RCC 7860 (cell line): ENCODE measurements at places on chromosomes 4 and X.

DNA sequence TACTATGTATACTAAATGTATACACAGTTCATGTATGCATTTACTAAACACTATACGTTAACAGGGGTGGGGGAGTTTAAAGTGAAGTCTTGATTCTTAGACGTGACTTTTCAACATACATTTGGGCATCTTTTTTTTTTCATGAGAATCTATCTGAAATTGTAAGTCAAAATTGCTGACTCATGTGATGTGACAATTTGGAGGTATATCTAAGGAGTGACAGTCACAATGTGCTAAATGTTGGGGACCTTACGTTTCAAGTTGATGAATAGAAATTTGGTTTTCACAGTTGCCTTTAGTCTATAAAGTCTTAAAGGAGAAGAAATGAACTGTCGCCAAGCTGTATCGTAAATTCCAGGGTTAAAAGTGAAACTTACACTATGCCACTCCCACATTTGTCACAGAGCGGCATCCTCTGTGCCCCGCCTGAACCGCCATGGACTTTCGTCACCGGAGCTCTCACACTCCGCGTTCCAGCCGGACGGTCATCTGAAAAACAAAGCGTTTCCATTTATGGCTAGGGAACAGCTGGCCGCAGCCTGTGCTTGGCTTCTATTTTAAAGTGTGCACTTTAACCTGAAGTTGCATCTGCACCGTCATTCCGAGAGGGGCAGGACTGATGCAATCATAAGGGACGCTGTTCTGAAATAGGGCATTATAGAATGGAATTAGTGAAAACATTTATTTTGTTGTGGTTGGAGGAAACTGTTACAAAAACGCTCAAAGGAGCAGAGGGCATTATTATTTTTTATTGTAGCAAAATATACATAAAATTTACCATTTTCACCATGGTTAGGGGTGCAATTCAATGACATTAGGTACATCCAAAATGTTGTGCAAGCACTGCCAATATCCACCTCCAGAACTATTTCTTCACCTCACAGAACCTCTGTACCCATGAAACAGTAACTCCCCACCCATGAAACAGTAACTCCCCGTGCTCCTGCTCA, 30.9 kb downstream of the PDLIM3 start:
- peak; percentile 13 for DNase-seq

- no peak for DNase-seq
Measured at GRCh38 chr4:98564852-98565251, 93.6 kb downstream of the TSPAN5 start.

- DNase-seq = peak; percentile 5
Measured at GRCh38 chrX:78029663-78030062, 60.2 kb upstream of the PGAM4 start.

GRCh38 chrX:25012433-25012735, 3.4 kb downstream of the ARX start:
- DNase-seq = no peak

- DNase-seq = no peak
Measured at GRCh38 chr4:77481856-77482255, 123.8 kb upstream of the CXCL13 start.

DNA sequence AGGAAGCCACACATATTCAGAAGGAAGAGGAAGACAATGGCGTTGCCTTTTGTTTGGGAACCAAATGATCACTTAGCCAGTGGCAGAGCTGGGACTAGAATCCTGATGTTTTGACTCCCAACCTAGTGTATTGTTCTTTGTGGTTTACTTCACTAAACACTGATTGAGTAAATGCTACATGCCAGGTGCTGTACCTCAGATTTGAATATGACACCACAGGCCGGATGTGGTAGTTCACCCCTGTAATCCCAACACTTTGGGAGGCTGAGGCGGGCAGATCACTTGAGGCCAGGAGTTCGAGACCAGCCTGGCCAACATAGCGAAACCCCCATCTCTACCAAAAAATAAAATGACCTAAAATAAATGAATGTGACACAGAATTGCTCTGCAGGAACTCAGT, 8.4 kb downstream of the NDUFA1 start:
- no peak for DNase-seq

DNA sequence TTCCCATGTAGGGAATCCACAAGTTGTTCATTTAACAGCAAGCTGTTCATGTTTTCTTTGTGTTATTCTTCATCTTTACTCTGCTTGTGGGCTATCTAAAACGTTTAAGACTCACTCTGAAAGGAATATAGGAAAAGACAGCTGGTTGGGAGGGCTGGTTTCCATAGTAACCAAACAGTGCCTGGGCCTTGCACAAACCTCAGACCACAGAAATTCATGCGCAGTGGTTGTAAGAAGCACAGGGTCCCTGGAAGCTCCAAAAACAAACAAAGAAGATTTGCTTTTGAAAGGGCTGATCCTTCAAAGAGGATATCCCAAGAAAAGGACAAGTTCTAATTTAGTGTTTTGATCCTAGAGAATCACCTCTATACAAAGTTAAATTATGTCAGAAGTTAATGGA, 7.8 kb downstream of the SERTM2 start:
- peak; percentile 5 for DNase-seq

DNA sequence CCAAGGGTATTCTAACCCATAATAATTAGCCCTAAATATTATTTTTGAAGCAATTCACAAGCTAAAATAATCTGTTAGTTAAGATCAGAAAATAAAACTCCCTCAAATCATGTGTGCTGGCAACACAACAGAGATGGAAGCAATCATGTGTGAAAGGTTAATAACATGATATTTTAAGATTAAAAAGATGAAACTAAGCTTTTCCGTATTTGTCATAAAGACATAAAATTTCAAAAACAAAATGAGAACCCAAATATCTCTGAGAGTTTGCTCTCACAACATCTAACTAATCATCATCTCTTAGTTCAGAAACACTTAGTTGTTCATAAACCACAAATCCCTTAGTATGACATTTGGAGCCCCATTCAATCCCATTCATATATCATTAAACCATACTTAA, 749.1 kb downstream of the CCSER1 start:
- no peak for DNase-seq

DNA sequence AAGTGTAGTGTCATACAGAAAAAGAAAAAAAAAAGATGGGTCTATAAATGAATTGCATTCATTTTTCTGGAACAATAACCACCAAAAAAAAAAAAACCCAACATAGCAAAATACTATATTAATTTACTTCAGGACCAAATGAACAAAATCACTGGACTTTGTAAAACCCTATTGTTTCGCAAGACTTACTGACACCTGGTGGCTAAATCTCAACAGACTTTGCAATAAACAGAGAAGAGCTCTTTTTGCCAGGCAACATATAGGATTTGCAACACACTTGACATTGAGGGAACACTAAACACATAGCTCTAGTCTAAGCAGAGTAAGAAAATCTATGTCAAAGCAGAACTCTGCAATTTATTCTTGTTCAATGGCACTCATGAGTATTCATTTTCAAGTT, 990.2 kb downstream of the STPG2 start:
- DNase-seq = no peak

DNA sequence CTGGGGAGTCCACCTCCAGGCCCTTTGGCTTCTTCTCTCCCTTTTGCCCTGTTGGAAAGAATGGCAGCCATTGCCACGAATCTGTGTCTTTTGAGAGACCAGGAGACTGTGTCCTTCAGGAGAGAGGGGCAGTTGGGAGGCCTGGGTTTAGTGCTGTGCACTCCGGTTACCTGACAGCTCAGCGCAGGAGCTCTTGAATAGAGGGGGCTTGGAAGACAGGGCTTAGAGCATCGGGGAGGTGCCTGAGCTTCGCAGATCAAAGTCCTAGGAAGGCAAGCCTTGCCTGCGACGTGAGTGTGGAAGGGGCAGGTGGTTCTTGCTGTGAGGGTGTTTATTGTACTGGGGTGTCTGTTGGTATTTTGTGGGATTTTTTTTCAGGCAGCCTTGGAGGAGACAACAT, 41.9 kb upstream of the TADA2B start:
- DNase-seq = no peak

DNA sequence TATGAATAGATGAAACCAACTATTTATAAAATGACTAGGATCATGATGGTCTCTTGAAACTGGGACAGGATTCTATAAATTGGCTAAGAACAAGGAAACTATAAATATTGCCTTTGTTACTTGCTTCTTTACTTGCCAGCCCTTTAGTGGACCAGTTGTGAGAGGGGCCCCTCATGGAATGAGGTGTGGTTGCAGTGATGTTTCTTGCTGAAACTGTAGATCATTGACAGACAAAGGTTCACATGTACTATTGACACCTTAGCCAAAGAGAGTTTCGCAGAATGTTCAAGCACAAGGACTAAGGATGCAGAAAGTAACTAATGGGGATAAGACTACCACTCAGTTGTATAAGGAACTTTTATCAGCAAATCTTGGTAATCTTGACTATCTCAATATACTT, 135.0 kb upstream of the SMIM10 start:
- no peak for DNase-seq

GRCh38 chr4:26864899-26865298, 4.3 kb downstream of the STIM2 start:
- no peak for DNase-seq

DNA sequence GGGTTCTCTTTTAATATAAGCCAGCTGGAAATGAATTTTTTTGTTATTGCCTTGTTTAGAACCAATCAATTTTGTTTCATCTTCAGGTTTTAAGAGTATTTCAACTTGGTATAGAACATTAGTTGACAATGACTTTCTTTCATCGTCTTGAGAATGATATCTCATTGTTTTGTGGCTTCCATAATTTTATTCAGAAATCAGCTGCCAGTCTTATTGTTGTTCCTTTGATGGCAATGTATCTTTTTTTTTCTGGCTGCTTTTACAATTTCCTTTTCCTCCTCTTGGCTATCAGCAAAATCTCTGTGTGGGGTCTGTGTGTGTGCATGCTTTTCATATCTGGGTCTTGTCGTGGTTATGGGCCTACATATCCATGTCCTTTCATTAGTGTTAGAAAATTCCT, 1536.4 kb upstream of the TENM3 start:
- DNase-seq = no peak

- no peak for DNase-seq
Measured at GRCh38 chrX:96971812-96972211, 88.1 kb downstream of the RPA4 start.

DNA sequence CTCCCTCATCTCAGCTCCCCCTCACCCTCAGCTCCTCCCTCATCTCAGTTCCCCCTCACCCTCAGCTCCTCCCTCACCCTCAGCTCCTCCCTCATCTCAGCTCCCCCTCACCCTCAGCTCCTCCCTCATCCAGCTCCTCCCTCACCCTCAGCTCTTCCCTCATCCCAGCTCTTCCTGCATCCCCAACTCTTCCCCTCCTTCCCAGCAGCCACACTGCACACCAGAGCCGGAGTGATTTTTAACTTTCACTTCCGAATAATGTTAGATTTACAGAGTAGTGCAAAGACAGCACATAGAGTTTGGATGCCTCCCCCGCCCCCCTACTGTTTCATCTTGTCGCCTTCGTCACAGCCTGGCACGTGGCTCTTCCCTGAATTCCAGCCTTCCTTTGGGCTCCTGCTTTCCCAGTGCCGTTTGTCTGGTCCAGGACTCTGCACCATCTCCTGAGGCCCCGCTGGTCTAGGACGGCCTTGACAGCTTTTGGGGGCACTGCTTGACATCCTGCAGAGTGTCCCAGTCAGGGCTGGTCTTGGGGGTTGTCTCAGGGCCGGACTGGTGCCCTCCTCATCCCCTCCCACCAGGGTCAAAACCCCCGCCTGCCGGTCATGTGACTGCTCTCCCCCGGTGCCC, 110.2 kb downstream of the FAM53A start:
- no peak for DNase-seq

DNA sequence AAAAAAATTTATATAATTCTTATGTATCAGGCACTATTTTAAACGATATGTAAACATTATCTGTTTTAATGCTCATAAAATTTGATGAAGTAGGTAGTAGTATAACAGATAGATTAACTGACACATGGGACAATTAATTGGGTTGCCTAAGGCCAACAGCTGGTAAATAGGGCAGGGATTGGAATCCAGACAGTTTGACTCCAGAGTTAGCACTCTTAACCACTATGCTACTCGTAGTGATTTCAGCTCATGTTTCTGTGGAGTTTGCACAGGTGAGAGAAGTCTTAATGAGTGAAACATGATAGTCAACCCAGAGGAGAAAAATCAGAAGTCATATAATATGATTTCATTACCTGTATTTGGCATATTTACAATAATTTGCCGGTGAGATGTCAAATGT, 126.0 kb upstream of the WDFY3 start:
- DNase-seq = no peak

DNA sequence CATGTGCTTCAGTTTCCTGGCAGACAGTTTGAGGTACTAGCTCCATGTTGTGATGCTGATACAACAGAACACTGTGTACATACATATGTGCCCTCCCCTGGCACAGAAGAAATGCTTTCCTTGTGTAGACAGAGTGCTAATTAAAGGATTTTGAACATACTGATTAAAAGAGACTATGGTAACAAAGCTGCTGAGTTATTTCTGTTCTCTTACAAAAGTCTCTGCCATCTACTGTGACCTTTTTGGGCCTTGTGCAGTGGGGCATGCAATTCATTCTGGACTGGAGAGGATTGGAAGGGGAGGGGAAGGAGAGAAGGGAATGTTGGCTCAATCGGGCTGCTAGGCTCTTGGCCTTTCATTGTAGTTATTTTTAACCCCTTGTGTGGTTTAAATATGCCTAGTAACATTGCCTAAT, 6.0 kb downstream of the PDLIM5 start:
- DNase-seq = peak; percentile 59

- DNase-seq = no peak
Measured at GRCh38 chr4:183700407-183700806, 41.3 kb downstream of the TRAPPC11 start.

DNA sequence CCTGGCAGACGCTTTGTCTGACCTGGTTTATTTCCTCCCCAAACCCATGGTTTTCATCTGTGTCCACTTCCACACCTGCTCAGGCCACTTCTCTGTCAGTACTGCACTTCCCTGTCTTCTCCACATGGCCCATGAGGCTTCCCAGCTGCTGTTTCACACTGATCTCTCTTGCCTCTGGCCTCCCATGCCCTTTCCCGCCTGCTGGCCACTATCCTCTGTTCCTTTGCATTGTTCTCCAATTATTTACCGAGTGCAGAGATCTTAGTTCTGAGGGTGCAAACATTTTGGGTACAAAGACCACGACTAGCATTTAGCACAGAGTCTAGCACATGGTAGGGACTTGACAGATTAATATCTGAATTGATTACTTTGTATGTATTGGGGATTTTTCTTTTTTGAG, 174.8 kb upstream of the NPY2R start:
- no peak for DNase-seq

DNA sequence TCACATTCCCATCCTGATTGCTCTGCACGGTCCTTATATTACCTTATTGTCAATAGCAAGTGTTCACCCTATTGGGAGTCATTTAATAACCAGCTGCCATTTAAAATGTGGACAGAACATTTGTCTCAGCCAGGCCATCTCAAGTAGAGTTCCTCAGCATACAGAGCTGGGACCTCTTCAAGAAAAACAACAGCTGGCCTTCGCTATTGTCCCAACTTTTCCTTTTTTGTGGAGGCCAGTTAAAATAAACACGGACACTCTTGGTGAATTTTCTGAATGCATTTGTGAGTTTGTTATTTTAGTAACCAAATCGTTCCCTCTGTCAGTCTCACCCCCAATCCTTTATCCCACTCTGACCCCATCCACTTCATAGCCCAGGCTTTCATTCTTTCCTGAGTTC, 395.3 kb upstream of the PITX2 start:
- DNase-seq = no peak
